ENCODE measurements at places on chromosomes 1 and 21.

DNA sequence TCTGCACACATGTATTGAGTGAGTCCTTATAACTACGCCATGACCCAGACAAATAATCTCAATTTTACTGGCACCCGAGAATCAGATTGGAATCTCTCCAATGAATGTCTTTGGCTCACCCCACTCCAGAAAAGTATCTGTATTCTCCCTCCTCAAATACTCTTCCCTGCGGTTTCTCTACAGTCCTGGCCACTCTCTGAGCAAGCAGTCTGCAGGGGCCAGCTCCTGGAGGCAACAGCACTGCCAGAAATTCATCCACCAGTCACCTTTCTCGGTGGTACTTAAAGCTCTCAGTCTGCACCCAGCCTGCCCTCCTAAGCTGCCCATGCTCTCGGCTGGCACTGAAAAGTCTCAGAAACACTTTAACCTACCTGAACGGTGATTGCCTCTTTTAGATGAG is 16.1 kb upstream of the LYST start:
- DNase-seq, result no peak

DNA sequence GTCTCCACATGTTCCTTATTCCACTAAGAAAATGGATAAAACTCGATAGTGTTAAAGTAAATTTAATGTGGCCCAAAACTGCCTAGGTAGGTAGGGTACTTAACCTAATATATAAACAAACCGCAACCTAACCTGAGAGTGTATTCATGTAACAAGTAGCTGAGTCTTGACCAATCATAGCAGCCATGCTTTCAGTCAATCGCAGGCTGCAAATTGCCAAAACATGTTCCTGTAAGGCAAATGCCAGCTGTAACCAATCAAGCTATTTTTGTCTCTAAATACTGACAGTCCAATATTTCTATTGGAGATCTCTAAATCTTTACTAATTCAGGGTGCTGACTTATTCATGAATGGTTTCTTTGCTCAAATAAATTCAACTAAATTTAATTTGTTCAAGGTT is 3.1 kb upstream of the HMGCS2 start:
- no peak for DNase-seq

DNA sequence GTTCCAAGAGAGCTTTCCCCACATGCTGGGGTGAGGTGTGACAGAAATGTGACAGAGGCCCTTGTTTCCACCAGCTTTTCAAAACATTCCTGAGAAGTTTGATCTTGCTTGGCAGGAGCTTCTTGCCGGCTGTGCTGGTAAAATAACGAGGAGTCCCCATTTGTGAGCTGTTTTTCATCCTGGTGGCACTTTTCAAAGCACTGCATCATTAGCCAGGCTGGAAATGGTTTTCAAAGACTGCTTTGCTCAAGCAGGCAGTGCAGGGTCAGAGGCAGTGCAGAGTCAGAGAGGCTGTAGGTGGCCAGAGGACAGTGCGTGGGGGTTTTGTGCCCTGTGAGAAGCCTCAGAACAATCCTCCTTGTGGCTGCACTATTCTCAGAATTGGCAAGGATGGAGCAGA is 75.8 kb upstream of the KCNA3 start:
- DNase-seq, result no peak

DNA sequence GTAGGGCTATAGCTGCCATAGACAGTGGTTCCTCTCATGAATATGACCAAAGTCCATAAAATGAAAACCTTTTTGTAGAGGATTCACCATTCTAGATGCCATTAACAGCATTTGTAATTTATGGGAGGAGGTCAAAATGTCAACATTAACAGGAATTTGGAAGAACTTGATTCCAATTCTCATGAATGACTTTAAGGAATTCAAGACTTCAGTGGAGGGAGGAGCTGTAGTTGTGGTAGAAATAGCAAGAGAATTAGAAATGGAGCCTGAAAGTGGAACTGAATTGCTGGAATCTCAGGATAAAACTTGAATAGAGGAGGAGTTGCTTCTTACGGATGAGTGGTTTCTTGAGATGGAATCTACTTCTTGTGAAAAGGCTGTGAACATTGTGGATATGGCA is 65.4 kb upstream of the ESRRG start:
- DNase-seq, result no peak

GRCh38 chr1:202836623-202837403 is 26.1 kb downstream of the PCAT6 start:
- no peak for DNase-seq

DNA sequence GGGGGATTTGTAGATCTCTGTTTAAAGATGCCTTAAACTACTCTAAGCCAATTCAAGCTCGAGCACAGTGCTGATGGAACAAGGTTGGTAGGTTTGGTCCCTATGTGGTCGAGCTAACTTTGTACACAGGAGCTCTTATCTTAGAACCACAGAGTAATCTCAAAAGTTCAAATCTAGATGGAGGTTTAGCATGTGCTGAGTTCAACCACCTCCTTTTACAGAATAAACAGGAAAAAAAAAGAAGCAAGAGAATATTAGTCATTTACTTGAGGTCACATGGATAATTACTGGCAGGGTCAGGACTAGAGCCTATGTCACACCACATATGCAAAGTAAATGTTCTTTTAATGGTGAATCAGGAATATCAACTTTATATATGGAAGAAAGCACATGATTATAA is 86.2 kb downstream of the DTL start:
- no peak for DNase-seq

GRCh38 chr1:202069662-202070061 is 53.1 kb upstream of the GPR37L1 start:
- DNase-seq, result no peak

DNA sequence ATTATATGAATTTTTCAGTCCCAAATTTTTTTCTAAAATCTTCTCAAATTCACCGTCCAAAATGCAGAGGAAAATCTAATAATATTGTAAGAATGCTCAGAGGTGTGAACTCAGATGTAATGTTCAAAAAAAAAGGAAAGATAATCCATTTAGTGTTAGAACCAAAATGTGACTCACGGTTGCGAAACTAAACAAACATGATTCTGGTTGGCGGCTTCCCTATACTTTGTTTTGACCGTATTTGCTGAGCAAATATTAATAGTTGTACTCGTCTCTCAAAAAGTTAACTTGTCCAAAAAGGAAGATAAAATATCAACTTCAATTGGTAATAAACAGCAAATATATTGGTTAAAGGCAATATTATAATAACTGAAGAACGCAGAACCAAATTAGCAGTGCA is 34.4 kb downstream of the ZSWIM5 start:
- no peak for DNase-seq

GRCh38 chr1:192954705-192955265 is 104.4 kb downstream of the UCHL5 start:
- no peak for DNase-seq

DNA sequence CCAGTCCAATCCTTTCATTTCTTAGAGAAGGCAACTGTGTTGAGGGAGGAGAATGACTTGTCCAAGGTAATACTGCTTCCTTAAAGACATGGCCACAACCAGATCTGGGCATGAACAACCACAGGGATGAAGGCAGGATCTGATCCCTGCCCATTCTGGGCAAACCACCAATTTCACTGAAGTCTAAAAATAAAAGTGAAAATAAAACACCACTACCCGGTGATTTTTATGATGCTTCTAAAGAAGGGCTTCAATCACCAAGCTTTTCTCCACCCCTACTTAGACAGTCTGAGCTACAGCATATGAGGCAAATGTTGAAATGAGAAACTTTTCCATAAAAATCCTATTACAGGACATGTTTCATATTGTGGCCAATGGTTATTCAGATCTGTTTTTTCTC is 133.0 kb downstream of the PTPN14 start:
- no peak for DNase-seq

- DNase-seq, result no peak
Observed at GRCh38 chr1:179952186-179952585, 2.4 kb upstream of the CEP350 start.

DNA sequence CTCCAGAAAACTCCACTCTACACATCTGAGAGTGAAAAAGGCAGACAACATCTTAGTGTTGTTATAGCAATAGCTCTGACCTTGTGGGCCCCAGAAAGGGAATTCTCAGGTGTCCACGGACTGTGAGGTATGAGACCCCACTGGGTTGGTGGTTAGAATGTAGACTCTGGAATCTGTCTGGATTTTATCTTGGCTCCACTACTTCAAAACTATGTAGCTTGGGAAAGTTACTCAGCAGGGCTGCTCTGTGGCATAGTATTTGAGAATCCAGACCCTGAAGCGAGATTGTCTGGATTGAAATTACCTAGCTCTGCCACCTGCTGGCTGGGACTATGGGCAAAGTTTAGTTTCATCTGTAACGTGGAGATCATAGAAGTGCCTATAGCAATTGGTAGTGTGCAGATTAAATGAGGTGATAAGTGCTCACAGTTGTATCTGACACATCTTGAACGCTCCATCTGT is 25.8 kb downstream of the PRDM2 start:
- no peak for DNase-seq

DNA sequence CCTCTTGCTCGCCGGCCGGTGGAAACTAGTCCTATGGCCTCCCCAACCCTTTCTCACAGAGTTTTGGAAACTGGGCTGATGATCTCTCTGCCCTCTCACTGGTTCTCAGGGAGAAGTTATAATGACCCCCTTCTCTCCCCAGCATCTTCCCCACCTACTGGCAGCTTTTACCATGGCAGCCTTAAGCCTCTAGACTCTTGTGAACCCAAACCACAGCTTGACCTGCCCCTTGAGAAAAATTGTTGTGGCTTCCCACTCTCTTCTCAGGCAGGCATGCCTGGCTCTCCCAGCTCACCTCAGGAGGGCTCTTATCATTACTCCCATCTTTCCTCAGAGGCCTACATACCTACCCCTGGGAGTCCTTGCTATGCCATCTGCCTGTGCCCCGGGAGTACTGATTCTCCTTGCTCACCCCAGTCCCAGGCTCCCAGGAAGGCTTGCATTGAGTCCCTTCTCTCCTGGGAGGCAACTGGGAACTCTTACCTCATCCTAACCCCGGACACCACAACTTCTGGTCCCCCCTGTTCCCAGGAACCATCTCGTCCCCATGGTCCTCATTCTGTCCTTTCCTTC is 1.6 kb downstream of the NSUN4 start:
- DNase-seq, result no peak

DNA sequence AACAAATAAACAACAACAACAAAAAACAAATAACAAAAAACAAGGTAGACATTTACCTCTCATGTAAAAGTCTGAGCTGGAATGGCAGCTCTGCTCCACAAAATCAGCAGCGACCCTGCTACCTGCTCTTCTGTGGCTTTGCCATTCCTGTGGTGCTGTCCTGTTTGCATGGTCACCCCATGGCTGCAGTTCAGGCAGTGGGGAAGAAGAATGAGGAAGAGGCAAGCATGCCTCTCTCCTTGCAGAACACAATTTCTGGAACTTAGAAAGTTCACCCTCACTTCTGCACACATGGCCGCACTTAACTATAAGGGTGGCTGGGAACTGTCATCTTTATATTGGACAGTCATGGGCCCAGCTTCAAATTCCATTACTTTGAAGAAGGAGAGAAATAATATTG is 84.8 kb upstream of the GNG12 start:
- no peak for DNase-seq

DNA sequence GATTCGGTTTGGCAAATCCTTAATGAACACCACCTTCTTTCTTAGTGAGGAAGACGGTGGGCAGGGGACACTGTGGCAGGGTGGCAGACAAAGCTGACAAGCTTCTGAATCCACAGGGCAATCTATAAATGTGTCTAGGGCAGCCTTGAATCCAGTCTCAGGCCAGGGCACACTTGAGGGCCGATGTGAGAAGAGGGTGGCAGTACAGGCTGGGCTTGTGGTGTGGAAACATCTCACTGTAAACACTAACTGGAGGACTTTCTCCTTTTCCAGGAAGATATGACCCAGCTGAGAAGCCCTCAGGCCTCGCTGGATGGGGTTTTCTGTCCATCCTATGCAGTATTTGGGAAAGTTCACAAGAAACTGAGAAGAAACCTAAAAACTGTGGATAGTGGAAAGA is 46.5 kb downstream of the PKP1 start:
- DNase-seq, result no peak

DNA sequence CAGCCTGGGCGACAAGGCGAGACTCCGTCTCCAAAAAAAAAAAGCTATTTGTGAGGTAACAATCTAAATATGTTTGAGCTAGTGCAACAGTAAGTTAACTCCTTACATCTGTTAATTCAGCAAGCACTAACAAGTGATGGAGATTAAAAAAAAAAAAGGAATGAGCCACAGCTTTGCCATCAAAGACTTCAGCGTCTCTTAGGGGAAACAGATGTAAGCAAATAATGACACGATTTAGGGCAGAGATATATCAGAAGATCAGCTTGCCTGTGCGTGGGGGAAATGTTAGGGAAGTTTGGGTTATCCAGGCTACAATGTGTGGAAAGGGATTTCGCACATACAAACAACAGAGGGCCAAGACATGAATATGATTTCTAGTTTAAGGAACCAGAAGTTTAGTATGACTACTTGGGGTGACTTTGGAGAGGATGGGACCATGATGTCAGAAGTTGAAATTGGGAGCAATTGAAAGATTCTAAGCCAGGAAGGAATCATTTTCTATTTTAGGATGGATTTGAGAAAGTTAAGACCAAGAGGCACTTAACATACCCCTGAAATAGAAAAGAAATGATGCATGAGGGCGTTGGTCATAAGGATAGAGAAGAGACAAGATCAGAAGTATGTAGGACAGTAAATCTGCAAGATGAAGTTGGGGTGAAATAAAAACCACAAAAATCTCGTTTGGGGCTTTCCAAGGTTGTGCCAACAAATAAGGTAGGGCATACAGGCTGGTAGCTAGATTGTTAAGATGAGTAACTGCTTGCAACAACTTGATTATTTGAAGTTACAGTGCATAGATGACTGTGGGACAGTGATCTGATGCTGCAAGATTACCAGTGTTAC is 2.4 kb upstream of the BRWD1 start:
- no peak for DNase-seq

- no peak for DNase-seq
Observed at GRCh38 chr1:62054188-62054587, 140.5 kb upstream of the L1TD1 start.

DNA sequence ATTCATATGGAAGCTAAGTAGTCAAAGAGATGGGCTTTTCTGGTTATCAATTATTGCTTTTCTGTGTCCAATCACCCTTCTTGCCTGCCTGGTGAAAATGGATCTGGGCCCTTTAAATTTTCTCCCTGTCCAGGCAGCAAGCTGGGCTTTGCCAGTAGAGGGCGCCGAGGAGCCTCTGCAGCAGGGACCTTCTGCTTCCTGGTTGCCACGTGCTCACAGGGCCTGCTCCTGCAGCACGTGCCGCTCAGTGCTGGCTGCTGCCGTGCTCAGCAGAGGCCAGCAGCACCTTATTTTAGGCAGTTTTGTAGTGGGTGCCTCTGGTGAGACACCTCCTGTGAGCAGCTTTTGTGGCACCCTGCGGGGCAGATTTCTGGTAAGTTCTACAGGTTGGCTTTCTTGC is 4.0 kb downstream of the ACTL8 start:
- no peak for DNase-seq

- no peak for DNase-seq
Observed at GRCh38 chr1:54804471-54805132, 3.5 kb upstream of the TTC22 start.

- DNase-seq, result no peak
Observed at GRCh38 chr1:53400761-53401674, 58.2 kb upstream of the DMRTB1 start.

DNA sequence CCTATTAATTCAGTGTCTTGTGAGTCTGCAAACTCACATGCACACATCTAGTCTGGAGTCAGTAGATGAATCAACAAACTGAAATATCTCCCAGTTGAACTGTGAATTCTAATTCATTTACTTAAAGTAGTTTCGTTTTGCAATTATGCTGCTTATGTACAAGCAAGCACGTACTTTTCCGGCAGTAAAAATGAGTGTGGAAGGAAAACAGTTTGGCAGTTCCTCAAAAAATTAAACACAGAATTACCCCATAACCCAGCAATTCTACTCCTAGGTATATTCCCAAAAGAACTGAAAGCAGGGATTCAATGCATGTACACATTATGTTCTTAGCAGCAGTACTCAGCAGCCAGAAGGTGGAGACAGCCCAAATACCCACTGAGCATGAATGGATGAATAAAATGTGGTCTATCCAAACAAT is 49.3 kb downstream of the GNB1 start:
- no peak for DNase-seq
